ENCODE measurements at places on chromosomes 4 and X.

DNA sequence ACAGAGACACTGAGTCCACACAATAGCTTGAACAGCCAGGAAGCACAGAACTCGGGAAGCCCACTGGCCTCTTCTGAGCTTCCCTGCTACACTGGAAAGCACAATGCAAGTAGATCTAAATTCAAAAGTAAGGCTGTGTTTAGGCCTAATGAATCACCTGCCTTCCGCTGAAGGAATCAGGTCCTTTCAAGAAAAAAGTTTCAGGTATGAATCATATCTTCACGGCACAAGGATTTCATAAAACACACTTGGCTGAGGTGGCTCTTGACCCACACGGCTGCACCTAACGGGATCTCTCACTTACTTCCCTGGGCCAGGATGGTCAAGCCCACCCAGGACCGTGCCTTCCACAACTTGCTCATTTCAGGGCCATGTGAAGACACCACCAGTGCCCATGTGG is 59.3 kb downstream of the IRF2 start:
- no peak for DNase-seq

DNA sequence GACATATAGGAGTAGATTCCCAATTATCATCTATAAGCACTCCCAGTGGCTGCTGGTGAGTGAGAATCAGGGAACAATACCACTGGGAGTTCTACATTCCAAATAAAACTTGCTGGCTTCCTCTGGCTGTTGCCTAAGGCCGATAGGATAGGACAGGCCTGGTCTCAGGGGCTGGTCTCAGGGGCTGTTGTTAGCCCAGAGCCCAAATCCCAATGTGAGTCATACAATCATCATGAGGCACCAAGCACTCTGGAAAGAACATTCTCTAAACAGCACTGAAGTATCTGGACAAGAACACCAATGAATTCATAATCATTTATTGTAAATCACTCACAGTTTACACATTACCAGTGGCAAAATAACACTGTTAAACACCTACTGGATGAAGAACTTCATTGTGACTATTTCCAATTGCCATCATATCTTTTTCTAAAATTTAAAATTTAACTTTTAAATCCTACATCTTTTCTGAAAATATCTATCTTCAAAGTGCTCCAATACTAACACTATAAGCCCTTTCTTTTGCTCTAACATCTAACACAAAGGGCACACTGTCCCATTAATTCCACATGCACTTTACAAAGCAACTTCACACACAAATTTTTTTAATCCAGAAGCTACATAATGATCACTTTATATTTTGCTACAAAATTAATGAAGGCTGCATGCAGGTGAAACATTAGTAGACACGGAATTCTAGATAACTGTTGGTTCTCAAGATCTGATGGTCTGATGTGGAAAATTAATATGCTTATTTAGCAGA is 67.6 kb upstream of the TMEM150C start:
- no peak for DNase-seq

DNA sequence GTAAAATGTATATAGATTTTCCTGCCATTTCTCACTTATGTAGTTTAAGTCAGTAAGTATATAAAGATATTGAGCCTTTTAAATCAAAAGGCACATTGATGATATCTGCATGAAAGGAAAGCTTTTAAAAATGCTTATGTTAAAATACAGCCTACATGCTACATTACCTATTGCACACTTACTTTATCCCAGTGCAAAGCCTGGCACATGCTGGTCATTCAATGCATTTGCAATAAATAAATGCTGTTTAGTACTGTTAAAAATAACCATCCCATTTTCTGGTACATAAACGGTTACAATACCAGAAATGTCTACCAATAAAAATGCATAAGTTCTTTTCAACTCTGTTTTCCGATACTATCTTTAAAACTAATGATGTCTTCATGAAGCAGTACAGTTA is 22.1 kb upstream of the SPATA4 start:
- no peak for DNase-seq

DNA sequence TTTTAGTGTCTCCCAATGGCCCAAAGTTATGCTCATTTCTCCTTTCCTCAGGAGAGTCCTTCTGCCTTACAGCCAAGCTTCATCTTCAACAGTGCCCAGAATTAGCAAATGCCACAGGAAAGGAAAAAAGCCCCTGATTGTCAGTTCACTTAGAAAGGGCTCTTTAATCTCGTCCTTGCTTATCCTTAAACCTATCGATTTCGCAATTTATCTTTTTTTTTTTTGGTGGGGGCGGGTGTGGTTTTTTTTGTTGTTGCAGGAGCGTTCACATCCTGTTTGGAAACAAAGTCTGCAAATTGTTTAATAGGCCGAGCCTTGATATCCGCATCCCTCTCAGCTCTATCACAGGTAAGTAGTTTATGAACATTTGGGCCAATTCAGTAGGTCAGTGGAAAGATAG is 20.2 kb downstream of the TRPC5OS start:
- no peak for DNase-seq

DNA sequence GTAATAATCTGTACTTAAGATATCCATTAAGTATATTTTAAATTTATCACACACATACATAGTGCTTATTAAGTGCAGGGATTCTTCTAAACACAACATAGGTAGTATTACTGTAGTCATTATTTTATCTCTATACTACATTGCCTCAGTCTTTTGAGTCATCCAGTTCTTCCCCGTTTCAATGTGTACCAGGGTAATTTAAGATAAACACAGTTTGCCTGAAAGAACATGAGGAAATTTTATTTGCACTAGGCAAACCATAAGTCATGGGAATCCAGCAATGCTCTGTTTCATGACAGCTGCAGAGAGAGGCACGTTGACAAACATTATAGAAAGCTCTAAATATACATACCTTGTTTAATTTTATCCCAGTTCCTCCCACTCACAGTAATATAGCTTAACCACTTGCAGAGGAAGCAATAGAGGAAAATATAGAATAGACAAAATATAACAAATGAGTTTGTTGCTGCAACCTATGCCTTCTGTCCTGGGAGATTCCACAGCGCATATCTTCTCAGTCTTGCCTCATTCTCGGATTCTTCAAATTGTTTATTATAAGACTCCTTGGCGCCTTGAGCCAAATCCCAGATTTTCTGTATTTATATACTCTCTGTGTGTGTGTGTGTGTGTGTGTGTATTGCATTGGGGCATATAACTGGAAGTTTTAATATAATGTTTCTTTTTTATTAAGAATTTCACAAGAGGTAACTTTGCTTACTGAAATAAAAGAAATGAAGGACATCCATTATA is 258.6 kb downstream of the FAM133A start:
- DNase-seq: no peak

DNA sequence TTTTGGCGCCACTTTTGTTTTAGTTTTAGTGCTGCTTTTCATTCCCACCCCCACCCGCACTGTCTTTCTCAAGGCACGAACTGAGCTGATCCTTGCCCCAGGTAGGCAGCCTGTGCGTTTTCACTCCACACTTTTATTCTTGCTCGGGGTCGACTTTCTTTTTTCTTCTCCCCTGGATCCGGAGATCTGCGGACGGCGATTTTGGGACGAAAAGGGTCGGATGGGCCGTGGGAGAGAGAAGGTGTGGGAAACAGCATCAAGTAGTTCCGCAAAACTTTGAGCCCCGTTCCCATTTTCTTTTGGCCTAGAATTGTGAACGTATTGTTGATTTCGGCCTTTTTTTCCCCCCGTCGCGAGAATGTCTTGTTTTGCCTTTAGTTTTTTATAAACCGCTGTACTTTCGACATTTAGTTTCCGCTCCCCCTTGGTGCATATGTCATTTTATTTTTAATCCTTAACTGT is 531 bp downstream of the STAG2 start:
- DNase-seq: no peak

GRCh38 chr4:159639671-159640323 is 536.9 kb downstream of the RAPGEF2 start:
- DNase-seq: no peak

All from fibroblast of skin of left biceps (primary cell).